Large intestine (tissue), 12 donors: ENCODE measurements at places on chromosomes 4 and X. TPM values are rescaled to one million over a fixed set of nuclear protein-coding genes. Genes with fewer than 3 reads are reported as not detected.

GRCh38 chr4:100461807-100462605 is 55.8 kb downstream of the EMCN start:
- DNase-seq, result no peak
- H3K36me3 ChIP-seq, result no peaks in the 10 kb centered on the region
- H3K27ac ChIP-seq, result no peak overlapping the region
- no peaks in the 10 kb centered on the region for H3K27me3 ChIP-seq
- no peaks in the 10 kb centered on the region for H3K4me1 ChIP-seq
- H3K4me3 ChIP-seq, result no peak overlapping the region

The PCDH19 gene
- polyA plus RNA-seq, result 1.5 TPM

DNA sequence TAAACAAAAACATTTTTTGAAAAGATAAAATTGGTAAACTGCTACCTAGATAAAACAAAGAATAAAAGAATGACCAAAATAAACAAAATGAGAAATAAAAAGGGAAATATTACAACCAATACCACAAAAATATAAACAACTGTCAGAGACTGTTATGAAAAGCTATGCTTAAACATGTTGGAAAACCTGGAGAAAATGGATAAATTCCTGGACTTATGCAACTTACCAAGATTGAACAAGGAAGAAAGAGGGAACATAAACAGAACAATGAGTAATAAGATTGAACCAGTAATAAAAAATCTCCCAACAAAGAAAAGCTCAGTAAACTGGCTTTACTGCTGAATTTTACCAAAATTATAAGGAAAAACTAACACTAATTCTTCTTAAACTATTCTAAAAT is 518.7 kb downstream of the GRXCR1 start:
- no peaks in the 10 kb centered on the region for H3K4me1 ChIP-seq
- no peak for DNase-seq
- H3K4me3 ChIP-seq, result no peak overlapping the region
- H3K27ac ChIP-seq, result no peak overlapping the region
- H3K27me3 ChIP-seq, result no peaks in the 10 kb centered on the region

DNA sequence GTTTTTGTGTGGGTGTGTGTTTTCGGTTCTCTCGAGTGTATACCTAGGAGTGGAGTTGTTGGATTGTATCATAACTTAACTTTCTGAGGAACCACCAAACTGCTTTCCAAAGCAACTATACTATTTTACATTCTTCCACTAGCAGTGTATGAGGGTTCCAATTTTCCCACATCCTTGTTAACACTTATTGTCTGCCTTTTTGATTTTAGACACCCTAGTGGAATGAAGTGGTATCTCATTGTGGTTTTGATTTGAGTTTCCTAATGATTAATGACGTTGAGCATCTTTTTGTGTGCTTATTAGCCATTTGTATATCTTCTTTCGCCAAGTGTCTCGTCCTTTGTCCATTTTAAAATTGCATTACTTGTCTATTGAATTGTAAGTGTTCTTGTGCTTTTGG is 118.6 kb downstream of the REPS2 start:
- no peak for DNase-seq
- H3K4me1 ChIP-seq, result no peaks in the 10 kb centered on the region
- H3K27me3 ChIP-seq, result no peaks in the 10 kb centered on the region
- no peak overlapping the region for H3K4me3 ChIP-seq
- H3K27ac ChIP-seq, result no peak overlapping the region

The USP46 gene
- 14.4 TPM for polyA plus RNA-seq

The NAA11 gene
- polyA plus RNA-seq, result 0.09 TPM

GRCh38 chrX:46209768-46210167 is 335.5 kb downstream of the ZNF674 start:
- no peak overlapping the region for H3K27ac ChIP-seq
- H3K4me3 ChIP-seq, result no peak overlapping the region
- H3K27me3 ChIP-seq, result no peaks in the 10 kb centered on the region
- no peaks in the 10 kb centered on the region for H3K36me3 ChIP-seq
- H3K4me1 ChIP-seq, result no peaks in the 10 kb centered on the region

The IL3RA gene
- polyA plus RNA-seq, result 5.4 TPM

DNA sequence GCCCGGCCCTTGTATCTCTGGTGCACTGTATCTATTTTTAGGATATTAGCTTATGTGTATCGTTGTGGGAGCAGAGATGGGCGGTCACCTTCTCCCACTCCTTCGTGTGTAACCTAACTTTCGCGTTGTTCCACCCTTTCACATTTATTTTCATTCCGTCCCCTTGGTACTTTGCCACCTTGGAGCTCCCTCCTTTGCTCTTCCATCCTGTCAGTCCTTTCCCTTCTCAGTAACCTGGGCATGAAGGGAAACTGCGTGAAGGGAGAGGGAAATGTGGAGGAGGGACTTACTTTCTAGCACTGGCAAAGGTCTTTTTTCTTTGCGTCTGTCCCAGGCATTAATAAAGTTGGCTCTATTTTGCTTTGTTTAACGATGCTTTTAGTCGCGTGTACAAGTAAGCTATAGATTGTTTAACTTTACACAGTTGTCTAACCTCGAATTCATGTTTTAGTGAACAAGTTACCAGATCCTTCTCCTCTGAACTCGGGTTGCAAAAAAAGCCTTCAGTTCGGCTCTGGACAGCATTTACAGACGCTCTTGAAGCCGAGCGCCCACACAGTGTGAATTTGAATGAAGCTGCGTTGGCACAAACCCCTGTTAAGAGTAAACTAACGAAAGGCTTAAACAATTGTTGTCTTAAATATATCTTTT is 3.9 kb downstream of the PCDH10 start:
- H3K36me3 ChIP-seq, result no peaks in the 10 kb centered on the region
- no peak for DNase-seq
- peak overlapping the region; percentile 37 for H3K4me3 ChIP-seq
- peaks cover 30% of the 10 kb centered on the region for H3K4me1 ChIP-seq

DNA sequence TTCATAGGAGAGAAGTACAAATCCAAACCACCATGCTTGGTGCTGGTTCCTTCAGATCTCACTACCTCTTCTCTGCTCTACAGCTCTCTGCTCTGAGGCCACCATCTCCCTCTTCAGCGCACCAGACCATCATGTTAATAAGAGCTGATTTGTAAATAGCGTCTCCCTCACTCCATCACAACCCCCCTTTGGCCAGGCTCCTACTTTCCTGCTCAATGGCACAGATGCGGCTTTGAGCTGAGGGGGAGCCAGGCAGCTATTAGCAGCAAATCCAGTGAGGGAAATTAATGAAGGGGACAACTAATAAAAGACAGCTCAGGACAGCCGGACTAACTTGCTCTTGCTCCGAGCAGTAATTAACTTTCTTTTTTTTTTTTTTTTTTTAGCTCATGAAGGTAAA is 13.1 kb downstream of the NEUROG2 start:
- no peak for DNase-seq
- H3K4me3 ChIP-seq, result no peak overlapping the region
- no peaks in the 10 kb centered on the region for H3K4me1 ChIP-seq

- H3K4me3 ChIP-seq, result no peak overlapping the region
- H3K36me3 ChIP-seq, result peaks cover 26% of the 10 kb centered on the region
- no peak for DNase-seq
- H3K27ac ChIP-seq, result no peak overlapping the region
- no peaks in the 10 kb centered on the region for H3K4me1 ChIP-seq
- H3K27me3 ChIP-seq, result no peaks in the 10 kb centered on the region
These were observed 62.4 kb downstream of the RPS6KA3 start for GRCh38 chrX:20204351-20204750.

The RPL36A gene
- 2,501 TPM for polyA plus RNA-seq

The MAB21L2 gene
- 24.5 TPM for polyA plus RNA-seq

DNA sequence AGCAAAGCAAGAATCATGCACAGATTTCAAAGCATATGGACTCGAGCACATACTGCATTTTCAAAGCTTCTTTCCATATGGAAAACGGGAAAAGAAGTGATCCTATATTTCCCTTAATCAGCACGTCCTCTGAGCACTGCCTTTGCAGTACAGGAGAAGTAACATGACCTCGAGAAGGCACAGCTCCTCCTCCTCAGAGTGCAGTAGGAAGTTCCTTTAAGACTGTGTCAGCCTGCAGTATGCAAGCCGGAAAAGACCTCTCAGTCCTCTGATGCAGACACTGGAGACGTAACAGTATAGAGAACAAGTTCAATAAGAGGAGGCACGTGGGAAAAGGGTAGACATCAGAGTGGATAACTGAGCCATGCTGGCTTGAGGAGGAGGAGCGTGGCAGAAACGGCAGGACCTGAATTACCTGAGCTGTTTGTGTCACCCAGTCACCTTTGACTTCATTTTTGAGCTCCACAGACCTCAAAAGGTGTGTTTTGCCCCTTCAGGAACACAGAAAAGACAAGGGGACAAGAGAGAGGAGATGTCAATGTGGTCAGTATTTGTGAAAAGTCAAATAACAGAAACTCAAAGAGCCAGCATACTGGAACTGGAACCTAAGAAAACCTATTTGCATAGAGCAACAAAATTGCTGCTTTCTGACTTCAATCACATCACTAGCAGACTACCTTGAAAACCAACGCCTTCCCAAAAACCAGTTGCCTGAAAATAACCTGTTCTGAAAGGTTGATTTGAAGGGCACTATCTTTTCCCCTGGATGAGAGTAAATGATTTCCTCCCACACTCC is 20.8 kb downstream of the IRF2 start:
- H3K36me3 ChIP-seq, result peaks cover 14% of the 10 kb centered on the region
- H3K27me3 ChIP-seq, result no peaks in the 10 kb centered on the region
- peak; percentile 40 for DNase-seq
- H3K4me3 ChIP-seq, result no peak overlapping the region

The BGN gene
- 17.2 TPM for polyA plus RNA-seq

- H3K4me1 ChIP-seq, result peaks cover 5% of the 10 kb centered on the region
- DNase-seq, result no peak
- no peak overlapping the region for H3K4me3 ChIP-seq
- no peaks in the 10 kb centered on the region for H3K27me3 ChIP-seq
These were observed 39.6 kb downstream of the SEC31A start for GRCh38 chr4:82851318-82851717.

The RASGEF1B gene
- 30.6 TPM for polyA plus RNA-seq

- no peaks in the 10 kb centered on the region for H3K36me3 ChIP-seq
- peaks cover 18% of the 10 kb centered on the region for H3K4me1 ChIP-seq
- DNase-seq, result peak; percentile 31
- H3K27me3 ChIP-seq, result no peaks in the 10 kb centered on the region
These were observed 10.8 kb upstream of the CITED1 start for GRCh38 chrX:72316408-72317110.

The ADH7 gene
- polyA plus RNA-seq, result not detected

GRCh38 chrX:21131786-21132185 is 242.4 kb upstream of the CNKSR2 start:
- H3K27ac ChIP-seq, result no peak overlapping the region
- DNase-seq, result no peak
- no peaks in the 10 kb centered on the region for H3K36me3 ChIP-seq
- no peaks in the 10 kb centered on the region for H3K4me1 ChIP-seq
- H3K27me3 ChIP-seq, result no peaks in the 10 kb centered on the region
- H3K4me3 ChIP-seq, result no peak overlapping the region

DNA sequence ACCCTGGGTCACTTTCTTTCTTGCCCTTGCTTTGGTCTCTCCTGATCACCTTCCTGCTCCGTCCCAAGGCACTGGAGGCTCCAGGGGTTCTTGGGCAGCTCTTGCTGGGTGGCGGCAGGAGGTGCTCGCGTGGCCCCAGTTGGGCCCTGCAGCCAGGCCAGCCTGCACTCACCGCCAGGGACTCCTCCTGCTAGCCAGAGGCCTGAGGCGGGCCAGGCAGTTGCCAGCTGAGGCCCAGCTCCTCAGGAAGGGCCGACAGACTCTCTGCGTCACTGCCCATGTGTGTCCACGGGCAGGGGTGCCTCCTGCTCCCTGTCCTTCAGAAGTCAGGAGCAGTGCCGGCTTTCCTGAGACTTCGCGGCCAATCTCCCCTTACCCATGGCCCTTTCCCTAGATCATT is 9.3 kb downstream of the SUV39H1 start:
- peaks cover 15% of the 10 kb centered on the region for H3K36me3 ChIP-seq
- no peaks in the 10 kb centered on the region for H3K27me3 ChIP-seq
- DNase-seq, result no peak

DNA sequence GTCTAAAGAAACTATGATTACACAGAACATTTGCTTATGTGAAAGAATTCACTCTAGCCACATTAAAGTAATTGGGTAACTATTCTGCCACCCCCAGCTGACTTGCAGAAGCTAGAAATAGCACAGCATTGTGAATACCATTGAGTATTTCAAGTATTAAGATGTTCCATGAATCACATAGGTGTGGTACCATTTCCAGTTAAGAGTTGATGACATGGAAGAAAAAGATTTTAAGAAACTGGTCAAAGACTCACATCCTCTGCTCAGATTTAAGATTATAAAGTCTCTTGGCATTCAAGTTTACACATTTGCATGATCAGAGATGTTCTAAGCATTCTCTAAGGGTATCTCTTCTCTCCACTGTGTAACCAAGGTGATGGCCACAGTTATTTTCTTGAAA is 287.5 kb downstream of the CAMK2D start:
- H3K4me1 ChIP-seq, result peaks cover 12% of the 10 kb centered on the region
- H3K4me3 ChIP-seq, result no peak overlapping the region
- no peaks in the 10 kb centered on the region for H3K27me3 ChIP-seq
- no peak for DNase-seq
- H3K36me3 ChIP-seq, result peaks cover 4% of the 10 kb centered on the region
- no peak overlapping the region for H3K27ac ChIP-seq

GRCh38 chr4:102527695-102528283 is 26.6 kb downstream of the NFKB1 start:
- no peak for DNase-seq
- H3K4me1 ChIP-seq, result no peaks in the 10 kb centered on the region
- no peak overlapping the region for H3K4me3 ChIP-seq
- no peaks in the 10 kb centered on the region for H3K27me3 ChIP-seq
- H3K27ac ChIP-seq, result no peak overlapping the region

The DMP1 gene
- not detected for polyA plus RNA-seq

The EGFL6 gene
- polyA plus RNA-seq, result 7.3 TPM

The PF4V1 gene
- 0.24 TPM for polyA plus RNA-seq

The COMMD8 gene
- 25.2 TPM for polyA plus RNA-seq

DNA sequence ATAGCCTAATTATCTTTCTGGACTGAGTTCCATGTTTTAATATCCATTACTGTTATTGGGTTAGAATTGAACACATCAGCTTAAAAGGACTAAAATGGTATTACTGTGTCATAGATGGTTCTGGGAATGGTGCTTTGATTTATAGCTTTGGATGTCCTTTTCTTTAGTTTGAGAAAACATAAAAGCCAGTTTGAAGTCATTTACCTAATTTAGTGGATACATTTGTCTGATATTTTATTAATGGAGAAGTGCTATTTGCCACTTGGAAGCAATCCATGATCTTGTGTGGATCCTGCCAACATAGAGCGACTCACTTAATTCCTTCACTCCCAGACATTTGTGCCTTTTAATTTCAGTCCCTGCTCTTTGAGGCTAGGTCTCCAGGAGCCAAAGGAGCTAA is 212.4 kb upstream of the PACRGL start:
- H3K27me3 ChIP-seq, result no peaks in the 10 kb centered on the region
- no peak for DNase-seq
- peaks cover 4% of the 10 kb centered on the region for H3K4me1 ChIP-seq
- H3K4me3 ChIP-seq, result no peak overlapping the region
- H3K36me3 ChIP-seq, result no peaks in the 10 kb centered on the region

DNA sequence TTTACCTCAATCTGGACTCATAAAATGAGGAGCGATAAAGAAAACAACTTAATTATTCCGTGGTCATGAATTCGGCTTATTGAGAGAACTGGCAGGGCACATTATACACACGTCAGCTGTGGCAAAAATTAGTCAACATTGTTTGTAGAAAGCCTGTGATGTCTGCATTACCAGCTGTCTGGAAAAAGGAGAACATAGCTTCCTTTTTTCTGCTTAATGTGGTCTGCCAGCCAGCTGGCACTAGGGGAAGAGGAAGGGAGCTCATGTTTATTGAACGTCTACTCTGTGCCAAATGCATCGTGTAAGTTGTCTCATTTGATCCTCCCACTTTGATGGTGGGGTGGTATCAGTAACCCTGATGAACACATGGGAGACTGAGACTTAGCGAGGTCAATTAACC is 367.6 kb downstream of the ARHGAP24 start:
- H3K4me1 ChIP-seq, result no peaks in the 10 kb centered on the region
- DNase-seq, result no peak
- no peak overlapping the region for H3K27ac ChIP-seq
- H3K27me3 ChIP-seq, result no peaks in the 10 kb centered on the region

The GPRASP1 gene
- 13.8 TPM for polyA plus RNA-seq

The ZNF185 gene
- 4.4 TPM for polyA plus RNA-seq
